ENCODE measurements at places on chromosomes 3 and 15. TPM values are rescaled to one million over a fixed set of nuclear protein-coding genes. Genes with fewer than 3 reads are reported as not detected.
A peak's percentile ranks its signal among the peaks of the same experiment; 100 is the strongest.

Gene ACAN
- total RNA-seq: 0.47 TPM

Gene ZNF501
- 26.8 TPM for total RNA-seq

Gene LRRC31
- not detected for total RNA-seq

DNA sequence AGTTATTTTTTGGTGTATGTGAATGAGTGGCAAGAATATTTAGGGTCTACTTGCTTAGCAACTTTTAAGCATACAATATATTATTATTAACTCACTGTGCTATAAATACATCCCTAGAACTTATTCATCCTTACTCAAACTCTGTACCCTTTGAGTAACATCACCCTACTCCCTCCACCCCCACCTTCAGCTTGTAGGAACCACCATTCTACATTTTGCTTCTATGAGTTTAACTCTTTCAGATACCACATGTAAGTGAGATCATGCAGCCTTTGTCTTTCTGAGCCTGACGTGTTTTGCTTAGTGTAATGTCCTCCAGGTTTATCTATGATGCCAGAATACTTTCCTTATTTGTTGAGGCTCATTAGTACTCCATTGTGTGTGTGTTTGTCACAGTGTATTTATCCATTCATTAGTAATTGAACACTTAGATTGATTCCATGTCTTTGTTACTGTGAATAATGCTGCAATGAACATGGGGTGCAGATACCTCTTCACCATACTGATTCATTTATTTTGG lies 526.9 kb downstream of the PYDC2 start:
- DNase-seq: no peak

DNA sequence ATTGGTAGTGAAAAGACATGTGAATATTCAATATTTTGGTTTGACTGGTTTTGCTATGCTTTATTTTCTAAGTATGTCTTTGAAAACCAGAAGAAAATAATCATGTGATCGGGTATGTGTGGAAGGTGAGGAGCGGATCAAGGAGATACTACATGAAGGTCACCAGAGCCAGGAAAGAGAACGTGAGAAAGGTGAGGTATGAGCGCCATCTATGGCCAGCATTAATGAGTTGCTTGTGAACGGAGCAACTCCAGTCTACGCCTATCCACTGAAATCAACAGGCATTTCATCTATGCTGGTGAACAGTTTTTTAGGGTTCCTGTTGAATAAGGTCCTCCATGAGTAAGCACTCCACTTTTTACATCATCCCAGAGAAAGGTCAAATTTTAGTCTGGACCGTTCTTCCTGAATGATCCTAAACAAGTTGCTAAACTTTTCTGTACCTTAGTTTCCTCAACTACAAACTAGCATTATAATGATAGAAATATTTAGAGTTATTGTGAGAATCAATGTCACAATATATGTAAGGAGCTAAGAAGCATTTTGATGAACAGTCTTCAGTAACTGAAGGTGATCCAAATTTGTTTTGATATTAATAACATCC lies 1435.2 kb upstream of the CADM2 start:
- no peak for DNase-seq

- DNase-seq: no peak
Observed at GRCh38 chr3:118682921-118683320, 351.7 kb downstream of the IGSF11 start.

DNA sequence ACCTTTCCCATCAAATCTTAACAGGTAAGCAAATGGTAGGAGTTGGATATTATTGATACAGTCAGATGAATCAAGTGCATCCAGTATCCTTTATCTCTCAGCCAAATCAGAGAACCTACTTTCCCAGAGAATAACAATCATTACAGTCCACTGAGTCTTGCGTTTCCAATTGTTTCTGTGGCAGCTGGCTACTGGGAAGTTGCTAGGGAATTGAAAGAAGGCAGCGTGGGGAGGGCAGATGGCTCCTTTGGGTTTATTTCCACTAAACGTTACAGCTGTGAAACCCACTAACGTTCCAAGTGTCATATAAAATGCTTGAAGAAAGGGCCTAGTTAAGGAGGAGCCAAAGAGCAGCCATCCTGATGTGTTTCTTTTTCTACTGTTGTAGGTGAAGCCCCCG lies 78.4 kb downstream of the WDR72 start:
- no peak for DNase-seq

- peak; percentile 39 for DNase-seq
Observed at GRCh38 chr15:100721758-100722550, 119.6 kb downstream of the ASB7 start.
